ENCODE measurements at places on chromosomes 3 and 15. TPM values are rescaled to one million over a fixed set of nuclear protein-coding genes. Genes with fewer than 3 reads are reported as not detected.

DNA sequence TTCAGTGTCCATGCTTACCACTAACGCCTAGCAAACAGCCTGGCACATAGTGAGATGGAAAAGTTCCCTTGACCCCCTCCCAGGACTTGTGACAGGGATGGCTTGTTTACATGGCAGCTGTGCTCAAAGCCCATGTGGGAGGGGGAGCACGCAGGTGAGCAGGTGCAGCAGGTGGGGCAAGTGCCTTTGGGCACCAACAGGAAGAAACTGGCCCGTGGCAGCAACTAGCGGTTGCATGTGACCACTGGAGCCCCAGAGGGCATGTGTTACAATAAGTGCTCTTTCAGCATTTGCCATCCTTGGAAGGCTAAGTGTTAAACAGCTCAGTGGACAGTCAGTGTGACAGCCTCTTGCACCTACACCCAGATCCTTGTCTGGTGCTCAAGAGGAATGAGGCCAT is 734.6 kb downstream of the TUSC7 start:
- DNase-seq = no peak

- DNase-seq = no peak
Measured at GRCh38 chr3:49412632-49413337, 562 bp downstream of the TCTA start.

GRCh38 chr3:28502397-28502937 is 153.8 kb upstream of the AZI2 start:
- DNase-seq = no peak

GRCh38 chr15:50150851-50151250 is 31.1 kb upstream of the SLC27A2 start:
- no peak for DNase-seq

GRCh38 chr3:99925584-99926230 is 108.0 kb downstream of the CMSS1 start:
- no peak for DNase-seq

COL7A1 gene
- 0.31 TPM for total RNA-seq

SMCO1 gene
- total RNA-seq = not detected

TTLL13 gene
- total RNA-seq = not detected

NR2E3 gene
- total RNA-seq = not detected

DOCK3 gene
- 1.0 TPM for total RNA-seq

Data from omental fat pad (tissue), 4 donors.